ENCODE measurements at places on chromosomes 3 and 15.

DNA sequence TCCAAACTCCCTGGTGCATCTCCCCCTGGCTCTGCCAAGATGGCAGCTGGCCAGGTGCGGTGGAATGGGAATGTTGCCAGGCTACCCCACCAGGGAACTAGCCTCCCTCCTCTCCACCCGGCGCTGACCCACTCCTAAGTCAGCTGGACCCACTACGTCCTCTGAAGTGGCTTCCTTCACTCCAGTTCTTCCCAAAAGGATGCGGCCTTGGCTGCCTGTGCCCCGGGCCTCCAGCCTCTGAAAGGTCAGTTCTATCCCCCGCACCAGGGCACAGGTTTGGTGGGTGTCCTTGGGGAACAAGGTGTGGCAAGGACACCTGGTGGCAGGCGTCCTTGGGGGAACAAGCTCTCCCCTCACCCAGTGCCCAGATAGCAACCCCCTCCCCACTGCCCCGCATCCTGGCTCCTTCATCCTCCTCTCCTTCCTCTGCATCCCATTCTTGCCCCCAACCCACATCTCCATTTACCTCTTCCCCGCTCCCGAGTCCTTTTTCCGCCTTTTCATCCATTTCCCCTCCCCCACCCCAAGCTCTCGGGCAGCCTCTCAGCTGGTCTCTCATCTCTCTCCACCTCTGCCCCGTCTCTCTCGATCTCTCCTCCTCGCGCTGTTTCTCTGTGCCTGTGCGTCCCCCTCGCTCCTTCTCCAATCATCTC is 54.0 kb downstream of the LHFPL4 start:
- DNase-seq: no peak

DNA sequence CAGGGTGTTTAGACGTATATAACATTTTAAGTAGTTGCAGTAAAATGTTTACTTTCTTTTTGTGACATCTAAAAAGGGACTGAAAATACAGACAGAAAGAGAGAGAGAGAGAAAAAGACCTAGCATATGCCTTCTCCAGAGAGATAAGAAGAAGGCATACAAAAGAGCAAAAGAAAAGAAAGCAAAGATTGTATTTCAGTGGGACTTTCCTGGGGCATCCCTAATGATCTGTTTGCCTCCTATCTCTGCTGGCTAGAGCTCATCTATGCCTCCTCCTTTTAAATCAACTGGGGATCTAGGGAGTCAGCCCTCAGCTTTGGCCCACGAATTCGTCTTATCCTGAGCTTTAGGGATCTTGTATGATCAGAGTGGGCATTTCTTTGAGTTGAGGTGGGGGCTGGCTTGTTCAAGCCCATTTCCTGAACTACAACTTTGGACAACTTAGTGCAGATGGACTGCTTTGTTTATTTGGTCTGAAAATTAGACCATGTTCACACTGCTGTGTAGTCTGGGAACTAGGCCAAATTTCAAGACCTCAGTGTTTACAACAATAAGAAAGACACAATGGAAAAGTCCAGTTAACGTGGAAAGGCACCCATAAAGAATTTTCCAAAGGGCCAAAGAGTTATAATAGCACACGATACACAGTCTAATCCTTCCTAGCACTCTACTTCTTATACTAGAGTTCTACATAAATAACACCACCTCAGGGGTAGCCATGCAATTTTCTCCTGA is 61.0 kb downstream of the ATP8B4 start:
- no peak for DNase-seq

GRCh38 chr3:125172346-125172745 is 40.2 kb downstream of the SLC12A8 start:
- no peak for DNase-seq

- DNase-seq: no peak
Measured at GRCh38 chr15:26561896-26562295, 211.0 kb downstream of the GABRB3 start.

DNA sequence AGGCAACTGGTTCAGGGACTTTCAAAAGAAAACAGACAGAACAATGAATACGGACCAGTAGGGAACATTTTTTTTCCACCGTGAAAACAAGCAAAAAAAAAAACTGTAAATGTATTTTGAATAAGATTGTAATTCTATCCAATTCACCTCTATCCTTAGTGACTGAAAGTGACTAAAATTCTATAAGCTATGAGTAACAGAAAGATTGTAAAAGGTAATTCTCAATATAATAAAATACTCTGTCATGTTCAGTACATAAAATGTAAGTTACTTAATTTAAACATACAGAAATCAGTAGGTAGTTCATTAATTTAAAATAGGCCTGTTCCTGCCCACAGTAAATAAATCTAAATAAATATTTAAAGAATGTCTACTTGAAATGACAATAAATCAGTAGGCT is 368.2 kb upstream of the ARHGEF26 start:
- DNase-seq: no peak

DNA sequence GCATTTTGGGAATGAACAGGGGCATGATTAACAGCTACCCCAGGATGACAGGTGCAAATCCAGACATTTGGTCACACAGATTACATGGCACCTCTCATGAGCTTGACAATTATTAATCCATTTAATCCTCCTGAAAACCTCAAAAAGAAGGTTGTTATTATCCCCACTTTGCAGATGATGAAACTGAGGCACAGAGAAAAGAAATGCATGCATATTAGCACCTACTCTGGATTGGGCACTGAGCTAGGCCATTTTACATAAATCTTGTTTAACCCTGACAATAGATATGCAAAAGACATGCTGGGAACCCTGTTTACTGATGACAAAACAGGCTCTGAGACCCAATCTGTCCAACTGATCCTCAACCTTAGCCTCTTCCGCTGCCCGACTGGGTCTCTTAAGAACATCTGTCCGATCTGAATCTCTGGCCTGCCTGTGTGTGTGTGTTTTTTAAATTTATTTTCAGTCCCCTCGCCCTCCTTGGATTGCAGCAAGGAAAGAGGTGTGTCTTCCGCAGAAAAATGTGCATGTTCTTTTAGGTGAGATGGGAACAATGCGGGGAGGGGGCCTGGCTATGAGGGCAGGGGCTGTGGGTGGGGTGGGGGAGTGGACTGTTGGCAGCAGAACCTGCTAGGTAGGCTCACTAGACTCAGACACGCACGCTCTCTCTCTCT is 162.5 kb downstream of the WNT7A start:
- DNase-seq: no peak

- no peak for DNase-seq
Measured at GRCh38 chr15:98387866-98388265, 260.5 kb upstream of the IGF1R start.

GRCh38 chr3:186775999-186776398 is 7.4 kb upstream of the EIF4A2 start:
- DNase-seq: no peak

DNA sequence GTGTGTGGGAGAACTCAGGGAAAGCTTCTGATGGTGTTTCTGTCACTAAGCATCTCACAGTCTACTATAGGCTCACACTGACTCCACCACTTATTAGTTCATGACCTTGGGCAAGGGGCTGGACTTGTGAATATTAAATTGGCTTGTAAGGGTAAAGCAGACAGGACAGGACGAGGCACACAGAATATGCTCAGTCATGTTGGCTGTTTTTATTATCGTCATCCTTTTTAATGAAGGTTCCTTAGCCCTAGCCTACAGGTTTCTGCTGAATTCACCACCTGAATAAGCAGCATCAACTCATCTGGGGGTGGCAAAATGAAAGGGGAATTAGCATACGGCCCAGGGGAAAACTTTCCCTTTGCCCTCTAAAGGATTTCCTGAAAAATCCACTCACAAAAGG is 39.6 kb upstream of the LIPC start:
- no peak for DNase-seq

GRCh38 chr15:67815036-67815592 is 10.2 kb upstream of the SKOR1 start:
- DNase-seq: no peak

DNA sequence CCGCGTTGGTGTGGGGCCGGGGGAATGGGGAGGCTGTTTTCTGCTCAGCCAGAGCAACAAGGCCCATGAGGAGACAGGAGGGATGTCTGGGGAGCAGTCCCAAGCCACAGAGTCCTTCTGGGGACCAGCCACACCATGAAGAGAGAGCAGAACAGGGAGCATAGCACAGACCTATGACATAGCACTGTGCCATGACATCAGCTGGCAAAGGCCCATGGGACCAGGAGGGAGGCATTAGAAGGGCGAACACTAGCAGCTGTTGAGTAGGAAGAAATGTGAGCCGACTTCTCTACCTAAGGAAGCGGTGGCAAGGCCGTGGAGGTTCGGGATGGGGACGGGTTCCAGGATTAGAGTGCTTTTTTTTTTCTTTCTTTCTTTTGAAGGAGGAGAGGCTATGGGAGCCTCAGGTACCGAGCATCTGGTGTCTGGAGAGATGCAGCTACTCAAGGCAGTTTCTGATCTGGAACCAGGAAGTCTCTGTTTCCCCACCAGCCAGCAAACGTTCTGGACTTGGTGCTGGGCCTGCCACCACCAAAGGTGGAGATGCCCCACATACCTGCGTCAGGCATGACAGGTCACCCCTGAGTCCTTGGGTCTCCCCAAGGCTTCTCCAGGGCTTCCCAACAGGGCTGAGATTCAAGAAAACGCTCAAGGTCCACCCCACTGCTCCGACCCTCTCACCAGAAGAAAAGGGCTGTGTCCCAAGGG is 77.3 kb upstream of the CGNL1 start:
- no peak for DNase-seq

DNA sequence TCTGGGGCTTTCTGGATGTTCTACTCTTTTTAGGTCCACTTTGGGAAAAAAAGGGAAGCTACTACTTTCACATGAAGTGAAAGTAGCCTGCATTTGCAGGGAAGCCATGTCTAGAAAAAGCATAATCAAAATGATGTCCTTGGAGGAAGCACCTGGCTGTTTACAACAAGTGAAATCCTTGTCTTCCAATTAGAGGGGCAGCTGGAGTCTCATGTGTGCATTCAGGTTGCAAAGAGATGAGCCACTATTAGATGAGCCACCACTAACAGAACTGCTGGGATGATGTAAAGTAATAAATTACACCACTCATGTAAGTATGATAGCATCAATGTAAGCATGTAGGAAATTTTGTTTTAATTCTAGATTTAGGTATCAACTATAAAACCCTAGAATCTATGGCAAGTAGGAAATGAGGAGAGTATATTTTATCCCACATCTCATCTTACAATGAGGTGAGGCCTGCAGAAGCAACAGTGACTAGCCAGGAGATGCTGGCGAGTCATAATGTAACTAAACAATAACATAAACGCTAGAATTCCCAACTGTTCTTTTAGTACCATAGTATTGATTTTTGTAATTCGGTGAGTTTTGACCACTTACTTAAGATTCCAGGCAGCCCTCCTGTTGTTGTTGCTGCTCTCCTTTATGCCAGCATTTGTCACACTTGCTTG is 75.9 kb downstream of the TMEM108 start:
- no peak for DNase-seq

GRCh38 chr3:21934591-21934990 is 183.6 kb upstream of the ZNF385D start:
- no peak for DNase-seq

DNA sequence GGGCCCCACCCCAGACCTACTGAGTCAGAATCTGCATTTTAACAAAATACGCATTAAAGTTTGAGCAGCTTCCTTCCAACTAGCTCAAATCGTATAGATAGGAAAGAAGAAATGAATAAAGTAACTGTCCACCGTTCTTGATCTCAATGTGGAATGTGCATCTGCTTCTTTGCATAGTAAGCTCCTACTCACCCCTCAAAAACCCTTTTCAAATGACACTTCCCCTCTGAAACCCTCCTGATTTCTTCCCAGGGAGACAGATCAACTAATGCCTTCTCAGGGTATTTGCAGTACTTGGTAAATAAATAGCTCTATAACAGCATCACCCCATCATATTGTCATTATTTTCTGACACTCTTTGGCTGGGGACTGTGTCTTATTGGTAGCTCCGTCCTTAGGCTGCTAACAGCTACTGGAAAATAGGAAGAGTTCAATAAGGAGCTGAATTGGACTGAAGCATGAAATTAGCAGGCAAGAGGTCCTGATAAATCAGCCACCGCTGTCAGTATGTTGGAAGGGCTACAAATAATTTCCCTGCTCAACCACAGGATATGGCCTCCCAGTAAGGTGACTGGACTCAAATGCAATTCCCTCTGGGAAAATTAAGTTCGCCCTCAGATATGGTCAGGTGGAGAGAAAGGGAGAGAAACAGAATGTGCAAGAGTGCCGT is 10.2 kb downstream of the OXTR start:
- DNase-seq: no peak

DNA sequence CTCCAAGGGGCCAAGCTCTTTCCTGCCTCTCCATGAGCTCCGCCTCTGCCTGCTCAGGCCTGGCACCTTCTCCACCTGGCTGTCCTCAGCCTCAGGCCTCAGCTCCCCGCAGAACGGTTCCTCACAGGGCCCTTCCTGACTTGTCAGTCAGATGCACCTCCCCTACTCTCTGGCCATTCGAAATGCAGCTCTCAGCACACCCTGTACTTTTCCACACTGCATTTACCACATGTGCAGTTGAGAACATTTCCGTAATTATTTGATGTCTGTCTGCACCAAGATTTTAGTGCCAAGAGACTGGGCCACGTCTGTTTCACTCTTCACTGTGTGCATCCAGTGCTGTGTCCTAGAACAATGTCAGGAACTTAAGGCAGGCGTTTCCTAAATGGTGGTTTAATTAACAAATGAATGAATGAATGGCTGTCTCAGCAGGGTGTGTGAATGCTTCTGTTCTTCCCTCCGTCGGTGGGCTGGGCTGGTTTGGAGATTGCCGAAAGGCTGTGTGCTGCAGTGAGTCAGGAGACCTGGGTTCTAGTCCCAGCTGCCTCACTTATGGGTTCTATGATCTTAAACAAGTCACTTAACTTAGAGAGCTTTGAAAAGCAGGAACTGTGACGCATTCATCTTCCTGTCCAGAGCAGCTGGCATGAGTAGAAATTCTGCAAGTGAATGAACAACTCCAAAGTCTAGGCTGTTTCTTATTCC is 5.4 kb downstream of the MUC4 start:
- no peak for DNase-seq

DNA sequence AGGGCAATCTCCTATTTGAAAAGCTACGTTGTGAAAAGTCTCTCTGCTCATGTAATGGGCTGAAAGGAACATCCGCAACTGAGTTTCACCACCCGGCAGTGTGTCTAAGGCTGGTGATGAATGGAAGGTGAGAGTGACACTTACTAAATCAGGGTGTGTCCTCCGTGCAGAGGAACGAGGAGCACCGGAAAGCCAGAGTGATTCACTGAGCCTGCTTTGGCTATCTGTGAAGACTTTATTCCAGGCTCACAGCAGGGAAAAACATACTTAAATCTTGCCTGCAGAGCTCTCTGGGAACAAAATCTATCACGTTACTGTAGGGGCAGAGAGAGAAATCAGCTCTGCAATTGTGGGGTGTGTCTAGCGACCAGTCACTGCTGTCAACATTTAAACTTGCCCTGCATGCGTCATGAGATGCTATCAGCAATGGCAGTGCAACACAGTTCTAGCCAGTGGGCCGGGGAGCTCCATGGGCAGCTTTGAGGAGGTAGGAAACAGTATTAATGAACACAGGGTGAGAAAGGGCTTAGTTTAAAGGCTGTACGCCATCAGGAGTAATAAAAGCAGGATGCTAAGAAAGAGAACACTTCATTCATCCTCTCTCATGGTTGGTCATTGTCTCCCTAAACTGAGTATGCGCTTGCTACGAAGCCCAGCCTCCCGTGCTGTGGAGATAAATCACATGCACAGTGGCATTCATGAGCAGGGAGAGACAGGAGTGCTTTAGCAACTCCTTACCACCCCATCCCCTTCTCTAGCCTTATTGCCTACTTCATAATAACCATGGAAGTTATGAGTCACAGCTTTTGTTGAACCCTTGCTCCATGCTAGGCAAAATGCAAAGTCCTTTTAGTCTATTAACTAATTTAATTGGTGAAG is 542.7 kb upstream of the ADAMTS9 start:
- no peak for DNase-seq

Measured in T47D (cell line).